ENCODE measurements at places on chromosomes 5 and 9.
A peak's percentile ranks its signal among the peaks of the same experiment; 100 is the strongest.

DNA sequence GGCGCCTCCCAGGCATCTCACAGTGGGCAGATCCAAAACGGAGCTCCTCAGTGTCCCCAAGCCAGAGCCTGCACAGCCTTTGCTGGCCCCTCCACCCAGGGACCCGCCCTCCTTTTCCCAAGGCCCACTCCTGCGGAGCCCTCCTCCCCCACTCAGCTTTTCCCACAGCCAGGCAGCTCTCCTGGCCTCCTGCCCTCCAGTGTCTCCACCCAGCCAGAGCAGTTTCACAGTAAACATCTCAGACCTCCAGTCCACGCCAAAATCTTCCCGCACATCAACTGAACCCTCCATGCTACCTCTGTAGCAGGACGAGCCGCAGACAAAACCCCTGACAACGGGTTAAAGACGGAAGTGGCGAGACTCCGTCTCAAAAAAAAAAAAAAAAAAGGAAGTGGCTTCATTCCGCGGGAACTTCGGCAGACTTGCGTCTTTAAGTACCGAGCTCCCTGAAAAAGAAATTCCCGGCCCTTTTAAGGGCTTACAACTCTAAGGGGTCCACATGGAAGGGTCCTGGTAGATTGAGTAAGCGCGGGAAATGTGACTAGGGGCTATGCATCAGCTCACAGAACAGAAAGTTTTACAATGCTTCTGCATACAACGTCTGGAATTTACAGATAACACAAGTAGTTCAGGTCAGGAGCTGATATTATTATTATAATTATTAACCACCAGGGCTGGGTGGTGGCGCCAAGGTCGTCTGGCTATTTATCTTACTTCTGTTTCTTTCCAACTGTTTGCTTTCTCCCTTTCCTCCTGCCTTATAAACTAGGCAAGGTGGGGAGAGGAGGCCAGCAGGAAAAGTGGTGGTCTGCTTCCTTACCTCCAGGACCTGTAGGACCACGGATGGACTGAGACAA lies 11.4 kb upstream of the GRIN1 start:
- DNase-seq: no peak

- DNase-seq: peak; percentile 24
Observed at GRCh38 chr9:104743376-104743985, 4.0 kb upstream of the NIPSNAP3A start.

DNA sequence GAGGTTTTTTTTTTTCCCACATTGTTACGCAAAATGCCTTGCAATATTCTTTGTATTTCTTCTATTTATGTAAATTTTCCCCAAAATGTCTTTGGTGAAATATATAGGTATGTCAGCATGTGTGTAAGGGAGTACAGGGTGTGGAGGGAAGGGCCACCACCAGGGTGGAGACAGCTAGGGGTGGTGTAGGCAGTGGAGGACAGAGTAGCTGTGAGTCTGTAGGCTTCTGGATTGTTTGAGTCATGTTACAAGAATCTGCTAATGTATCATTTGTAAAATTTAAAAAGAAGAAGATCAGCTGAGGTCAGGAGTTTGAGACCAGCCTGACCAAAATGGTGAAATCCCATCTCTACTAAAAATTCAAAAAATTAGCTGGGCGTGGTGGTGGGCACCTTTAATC lies 175.5 kb downstream of the NXNL2 start:
- no peak for DNase-seq

DNA sequence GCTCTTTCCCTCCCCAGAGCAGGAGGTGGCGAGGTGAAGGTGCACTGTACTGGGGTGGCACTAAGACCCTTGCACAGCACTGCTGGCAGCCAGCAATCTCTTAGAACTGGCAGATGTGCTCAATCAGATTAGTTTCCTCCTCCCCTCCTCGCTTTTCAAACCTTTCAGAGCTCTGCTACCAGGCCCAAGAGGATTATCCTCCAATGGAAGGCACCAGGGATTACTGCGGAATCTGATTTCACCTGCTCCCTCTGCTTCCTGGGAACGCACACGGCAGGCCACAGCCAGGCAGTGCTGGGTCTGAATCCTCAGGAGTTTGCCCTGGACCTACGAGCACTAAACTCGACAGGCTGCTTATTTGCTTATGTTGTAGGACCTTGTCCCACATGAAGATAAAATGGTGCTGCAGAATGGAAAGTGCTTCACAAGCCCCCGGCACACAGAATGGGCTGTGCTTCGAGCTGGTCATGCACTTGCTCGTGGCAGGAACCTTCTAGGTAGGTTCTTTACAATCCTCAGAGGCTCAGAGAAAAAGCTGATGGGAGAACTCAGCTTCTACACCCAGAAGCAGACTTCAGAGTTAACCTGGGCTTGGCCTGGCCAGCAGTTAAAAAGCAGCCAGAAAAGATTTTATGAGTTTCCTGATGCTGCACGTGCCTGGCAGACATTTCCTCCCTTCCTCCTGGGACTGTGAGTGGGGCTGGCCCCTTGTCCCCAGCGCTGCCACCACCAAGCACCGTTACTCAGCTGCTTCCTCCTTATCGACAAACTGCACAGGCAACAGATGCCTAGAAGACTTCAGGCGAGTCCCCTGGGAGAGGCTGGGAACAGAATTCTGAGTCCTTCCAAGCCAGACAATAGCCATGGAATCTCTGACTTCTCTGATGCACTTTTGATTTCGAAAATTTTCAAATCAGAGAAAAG lies 33.1 kb downstream of the FABP6 start:
- no peak for DNase-seq

DNA sequence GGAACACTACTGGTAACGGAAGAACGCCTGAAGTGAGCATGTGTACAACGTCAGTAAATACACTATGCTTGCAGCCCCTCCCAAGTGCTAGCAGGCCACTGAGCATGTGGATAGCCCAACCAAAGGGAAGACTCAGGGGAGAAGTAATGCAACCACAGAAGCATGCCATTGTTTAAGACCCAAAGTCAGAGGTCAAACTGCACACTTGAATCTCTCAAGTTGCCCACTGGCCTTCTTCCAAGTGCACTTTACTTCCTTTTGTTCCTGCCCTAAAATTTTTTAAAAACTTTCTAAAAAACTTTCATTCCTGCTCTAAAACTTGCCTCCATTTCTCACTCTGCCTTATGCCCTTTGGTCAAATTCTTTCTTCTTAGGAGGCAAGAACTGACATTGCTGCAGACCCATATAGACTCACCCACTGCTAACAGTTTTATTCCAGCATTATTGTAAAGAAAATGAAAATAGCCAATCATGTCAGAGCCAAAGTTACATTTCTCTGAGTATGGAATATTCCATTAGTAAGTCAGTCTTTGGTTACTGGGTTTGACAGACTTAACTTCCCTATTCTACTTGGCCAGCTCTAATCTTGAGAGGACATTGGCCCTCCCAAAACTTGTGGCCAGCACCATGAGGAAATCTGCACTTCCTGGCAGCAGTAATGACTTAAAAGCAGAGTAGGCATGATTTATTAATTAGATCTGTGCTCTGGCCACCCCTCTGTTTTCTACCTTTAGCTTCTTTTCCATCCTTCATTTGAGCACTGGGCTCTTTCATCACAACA lies 76.9 kb downstream of the TSSK1B start:
- no peak for DNase-seq

DNA sequence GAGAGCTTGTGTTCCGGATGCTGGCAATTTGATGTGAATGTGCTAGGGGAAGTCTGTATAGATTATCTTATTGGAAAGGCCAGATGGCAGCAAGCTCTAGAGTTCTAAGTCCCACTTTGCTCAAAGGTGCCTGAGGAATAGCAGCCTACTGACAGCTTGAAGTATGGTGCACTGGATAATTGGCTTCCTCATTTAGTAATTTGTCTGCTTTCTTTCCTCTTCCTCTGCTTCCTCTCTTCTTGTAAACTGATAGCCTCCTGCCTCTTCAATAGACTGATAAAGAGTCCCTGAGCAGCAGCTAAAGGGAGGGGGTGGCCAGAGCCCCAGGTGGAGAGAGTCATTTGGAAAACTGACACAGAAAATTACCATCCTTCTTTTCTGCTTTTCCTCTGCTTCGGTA lies 177.3 kb downstream of the FGF1 start:
- DNase-seq: no peak

- peak; percentile 58 for DNase-seq
Observed at GRCh38 chr5:75023368-75024159, 28.8 kb downstream of the GCNT4 start.

- no peak for DNase-seq
Observed at GRCh38 chr9:93815135-93815534, 140.0 kb downstream of the BARX1 start.

DNA sequence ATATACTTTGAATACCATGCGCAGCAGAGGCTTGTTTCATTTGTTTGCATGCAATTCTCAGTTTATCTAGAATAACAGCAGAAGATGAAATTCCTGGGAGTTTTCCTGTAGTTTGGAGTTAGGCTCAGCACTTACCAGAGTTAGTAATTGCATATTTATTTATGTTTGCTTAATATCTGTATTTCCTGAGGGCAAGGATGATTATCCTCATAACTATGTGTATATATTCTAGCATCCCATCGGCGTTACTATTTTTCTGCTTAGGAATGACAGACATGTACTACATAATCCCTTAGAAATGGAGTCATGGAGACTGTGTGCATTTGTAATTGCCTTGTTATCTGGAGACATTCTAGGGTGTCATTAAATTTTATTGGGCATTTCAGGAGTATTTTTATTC lies 1184.8 kb downstream of the DTWD2 start:
- no peak for DNase-seq

DNA sequence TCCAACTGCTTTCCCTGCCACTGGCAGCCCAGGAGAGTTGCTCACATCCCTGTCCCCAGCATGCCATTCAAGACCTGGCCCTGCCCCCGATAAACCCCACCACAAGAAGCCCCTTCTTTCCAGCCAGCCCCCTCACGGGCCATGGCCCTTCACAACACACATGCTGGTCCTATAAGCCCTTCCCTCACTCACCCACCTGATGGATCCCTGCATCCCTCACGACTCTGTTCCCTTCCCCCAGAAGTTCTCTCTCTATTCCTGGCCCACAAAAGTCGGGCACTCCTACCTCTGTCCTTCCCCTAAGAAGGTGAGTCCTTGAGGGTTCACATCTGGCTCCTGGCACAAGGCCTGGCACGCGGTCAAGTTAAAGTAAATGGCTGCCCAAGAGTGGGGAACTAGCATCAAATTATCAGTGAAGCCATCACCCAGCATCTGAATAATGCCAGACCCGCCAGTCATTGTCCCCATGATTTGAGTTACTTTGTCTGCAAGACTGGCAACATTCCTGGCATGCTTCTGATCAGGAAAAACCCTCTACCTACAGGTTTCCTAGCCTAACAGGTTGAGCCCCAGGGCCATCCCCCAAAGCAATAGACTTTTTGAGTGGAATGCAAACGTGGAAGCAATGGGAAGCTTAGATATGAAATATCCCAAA lies 65.9 kb downstream of the CRB2 start:
- no peak for DNase-seq

DNA sequence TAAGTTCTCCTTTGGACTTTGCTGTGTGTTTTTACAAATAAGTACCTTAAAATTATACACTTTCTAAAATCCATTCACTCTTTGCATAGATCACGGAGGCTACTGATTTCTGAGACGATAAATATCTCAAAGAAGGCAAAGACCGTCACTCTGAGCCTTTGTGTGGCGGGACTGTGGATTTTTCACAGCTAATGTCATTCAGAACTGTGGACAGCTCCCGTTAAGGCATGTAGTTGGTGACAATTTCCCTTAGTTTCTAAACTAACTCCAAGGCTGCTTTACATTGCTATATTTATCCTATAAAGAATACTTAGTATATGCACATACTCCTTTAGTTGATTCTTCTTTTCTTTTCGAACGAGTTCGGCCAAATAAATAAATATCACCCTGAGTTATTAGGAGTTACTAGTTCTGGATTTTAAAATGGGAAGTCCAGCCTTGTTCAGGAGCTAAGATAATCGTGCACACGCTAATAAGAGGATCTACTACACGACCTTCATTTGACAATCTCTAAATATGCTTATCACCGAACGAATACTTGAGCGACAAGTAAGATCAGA lies 1.8 kb downstream of the HCN1 start:
- DNase-seq: no peak

GRCh38 chr9:117772960-117773359 lies 68.8 kb downstream of the TLR4 start:
- DNase-seq: no peak

- DNase-seq: peak; percentile 16
Observed at GRCh38 chr9:135990468-135991429, 29.6 kb upstream of the UBAC1 start.

GRCh38 chr5:39235648-39236047 lies 16.3 kb upstream of the FYB1 start:
- no peak for DNase-seq

GRCh38 chr9:30609713-30610112 lies 1774.7 kb upstream of the ACO1 start:
- DNase-seq: no peak

- DNase-seq: no peak
Observed at GRCh38 chr5:168332042-168332441, 40.6 kb downstream of the WWC1 start.

GRCh38 chr5:178126556-178126955 lies 4.3 kb upstream of the RMND5B start:
- DNase-seq: no peak

Data from stimulated activated naive CD8-positive, alpha-beta T cell treated with anti-CD3 and anti-CD28 coated beads, Interleukin-15, amount 100 ng/mL, for 72 hours (primary cell).